Esophagus mucosa (tissue), 1 donor: ENCODE measurements at places on chromosomes 7 and 10. TPM values are rescaled to one million over a fixed set of nuclear protein-coding genes. Genes with fewer than 3 reads are reported as not detected.

Gene PARD3
- 64.5 TPM for total RNA-seq

Gene KIN
- 8.3 TPM for total RNA-seq

Gene CAMK1D
- 10.7 TPM for total RNA-seq

Gene JAKMIP3
- total RNA-seq, result 0.04 TPM

Gene SERPINE1
- 5.3 TPM for total RNA-seq

Gene PIP
- 0.56 TPM for total RNA-seq

Gene GBX1
- total RNA-seq, result not detected

Gene SPAM1
- total RNA-seq, result not detected

Gene AKR1D1
- total RNA-seq, result not detected

Gene MYOF
- 134 TPM for total RNA-seq

Gene TMEM196
- total RNA-seq, result not detected

Gene CD36
- 4.2 TPM for total RNA-seq

Gene MUC12
- 0.16 TPM for total RNA-seq

Gene TMEM254
- 46.8 TPM for total RNA-seq

Gene ADCY1
- 0.40 TPM for total RNA-seq

Gene ACHE
- total RNA-seq, result 0.44 TPM

Gene SPDYE2B
- not detected for total RNA-seq

Gene ITGA8
- 2.1 TPM for total RNA-seq

Gene FAM149B1
- total RNA-seq, result 14.4 TPM

Gene ADAP1
- total RNA-seq, result 5.7 TPM

Gene STEAP2
- 2.4 TPM for total RNA-seq

Gene ARL5B
- 9.5 TPM for total RNA-seq

Gene AGR2
- total RNA-seq, result 7.5 TPM

Gene FXYD4
- not detected for total RNA-seq

Gene LRMDA
- 1.8 TPM for total RNA-seq

Gene ADD3
- 40.3 TPM for total RNA-seq

Gene LIPF
- not detected for total RNA-seq

Gene MPP7
- total RNA-seq, result 53.6 TPM

Gene DOCK4
- 6.5 TPM for total RNA-seq

Gene SFRP4
- not detected for total RNA-seq

Gene DPYSL4
- total RNA-seq, result 1.6 TPM

Gene ZMIZ1
- 43.8 TPM for total RNA-seq

Gene TMEM236
- total RNA-seq, result 0.16 TPM

Gene RGR
- total RNA-seq, result not detected

Gene ZNF503
- total RNA-seq, result 18.8 TPM

Gene NUDT13
- 1.0 TPM for total RNA-seq

Gene THSD7A
- 1.00 TPM for total RNA-seq

Gene NEURL1
- total RNA-seq, result 0.16 TPM

Gene HTRA1
- total RNA-seq, result 15.3 TPM

Gene TCERG1L
- 0.88 TPM for total RNA-seq

Gene DNAJC12
- 0.16 TPM for total RNA-seq

Gene CLEC5A
- total RNA-seq, result 0.20 TPM

Gene C10orf95
- 1.6 TPM for total RNA-seq

Gene PDE6C
- not detected for total RNA-seq

Gene PTEN
- 77.0 TPM for total RNA-seq

Gene CPEB3
- total RNA-seq, result 5.1 TPM

Gene PRF1
- 0.28 TPM for total RNA-seq

Gene POT1
- 11.3 TPM for total RNA-seq

Gene TEX47
- total RNA-seq, result not detected

Gene CDK13
- 34.6 TPM for total RNA-seq

Gene CAV2
- 50.2 TPM for total RNA-seq

Gene C10orf53
- total RNA-seq, result not detected

Gene FAM25A
- 29.4 TPM for total RNA-seq

Gene TRIL
- 2.9 TPM for total RNA-seq

Gene CTBP2
- total RNA-seq, result 46.7 TPM

Gene FAM13C
- 2.1 TPM for total RNA-seq

Gene CEP41
- 4.8 TPM for total RNA-seq
